Activated CD4-positive, alpha-beta memory T cell treated with anti-CD3 and anti-CD28 coated beads for 36 hours (primary cell): ENCODE measurements at places on chromosomes 7 and 10. TPM values are rescaled to one million over a fixed set of nuclear protein-coding genes. Genes with fewer than 3 reads are reported as not detected.
A peak's percentile ranks its signal among the peaks of the same experiment; 100 is the strongest.

- no peak overlapping the region for H3K27ac ChIP-seq
- no peaks in the 10 kb centered on the region for H3K27me3 ChIP-seq
- H3K4me3 ChIP-seq, result no peak overlapping the region
Measured at GRCh38 chr10:90148116-90148855, 446.9 kb downstream of the KIF20B start.

DNA sequence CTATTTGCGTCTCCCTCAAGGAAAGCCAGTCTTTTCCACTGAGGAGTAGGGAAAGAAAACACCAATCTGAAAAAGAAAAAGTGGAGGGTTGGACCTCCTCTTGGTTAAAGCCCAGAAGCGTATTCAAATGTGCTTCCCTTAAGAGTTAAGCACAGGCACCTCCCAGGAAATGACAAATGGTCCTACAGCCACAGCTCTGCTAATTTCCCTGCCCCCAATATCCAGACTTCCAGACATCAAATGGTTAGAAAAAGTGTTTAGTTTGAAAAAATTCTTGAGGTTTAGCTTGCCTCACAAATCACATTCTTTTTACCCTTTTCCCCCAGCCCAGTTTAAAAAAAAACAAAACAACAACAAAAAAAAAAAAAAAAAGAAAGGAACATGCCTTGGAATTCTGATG is 19.0 kb upstream of the COL1A2 start:
- no peak overlapping the region for H3K4me3 ChIP-seq
- no peaks in the 10 kb centered on the region for H3K4me1 ChIP-seq
- H3K27ac ChIP-seq, result no peak overlapping the region
- H3K27me3 ChIP-seq, result peaks cover 17% of the 10 kb centered on the region

DNA sequence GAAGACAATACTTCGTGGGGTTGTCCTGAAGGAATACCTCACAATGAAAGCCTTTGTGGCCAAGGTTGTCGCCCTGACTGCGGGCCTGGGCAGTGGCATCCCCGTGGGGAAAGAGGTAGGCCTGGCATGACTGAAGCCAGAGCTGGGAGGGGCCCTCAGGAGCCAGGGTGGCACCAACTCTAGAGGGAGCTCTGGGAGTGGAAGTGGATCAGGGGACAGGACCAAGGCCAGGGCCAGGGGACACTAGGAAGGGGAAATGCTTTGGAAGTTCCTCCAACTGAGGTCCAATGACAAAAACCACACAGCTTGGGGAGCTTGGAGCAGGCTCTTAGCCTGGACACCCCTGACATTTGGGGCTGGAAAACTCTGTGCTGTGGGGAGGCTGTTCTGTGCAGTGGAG is 5.8 kb downstream of the CLCN1 start:
- H3K4me3 ChIP-seq, result no peak overlapping the region
- peak; percentile 25 for DNase-seq
- peaks cover 8% of the 10 kb centered on the region for H3K4me1 ChIP-seq
- H3K36me3 ChIP-seq, result no peaks in the 10 kb centered on the region
- no peak overlapping the region for H3K27ac ChIP-seq

- H3K4me3 ChIP-seq, result no peak overlapping the region
- H3K36me3 ChIP-seq, result no peaks in the 10 kb centered on the region
- H3K27me3 ChIP-seq, result no peaks in the 10 kb centered on the region
- no peaks in the 10 kb centered on the region for H3K4me1 ChIP-seq
Measured at GRCh38 chr7:40880581-40880980, 745.8 kb downstream of the SUGCT start.

DNA sequence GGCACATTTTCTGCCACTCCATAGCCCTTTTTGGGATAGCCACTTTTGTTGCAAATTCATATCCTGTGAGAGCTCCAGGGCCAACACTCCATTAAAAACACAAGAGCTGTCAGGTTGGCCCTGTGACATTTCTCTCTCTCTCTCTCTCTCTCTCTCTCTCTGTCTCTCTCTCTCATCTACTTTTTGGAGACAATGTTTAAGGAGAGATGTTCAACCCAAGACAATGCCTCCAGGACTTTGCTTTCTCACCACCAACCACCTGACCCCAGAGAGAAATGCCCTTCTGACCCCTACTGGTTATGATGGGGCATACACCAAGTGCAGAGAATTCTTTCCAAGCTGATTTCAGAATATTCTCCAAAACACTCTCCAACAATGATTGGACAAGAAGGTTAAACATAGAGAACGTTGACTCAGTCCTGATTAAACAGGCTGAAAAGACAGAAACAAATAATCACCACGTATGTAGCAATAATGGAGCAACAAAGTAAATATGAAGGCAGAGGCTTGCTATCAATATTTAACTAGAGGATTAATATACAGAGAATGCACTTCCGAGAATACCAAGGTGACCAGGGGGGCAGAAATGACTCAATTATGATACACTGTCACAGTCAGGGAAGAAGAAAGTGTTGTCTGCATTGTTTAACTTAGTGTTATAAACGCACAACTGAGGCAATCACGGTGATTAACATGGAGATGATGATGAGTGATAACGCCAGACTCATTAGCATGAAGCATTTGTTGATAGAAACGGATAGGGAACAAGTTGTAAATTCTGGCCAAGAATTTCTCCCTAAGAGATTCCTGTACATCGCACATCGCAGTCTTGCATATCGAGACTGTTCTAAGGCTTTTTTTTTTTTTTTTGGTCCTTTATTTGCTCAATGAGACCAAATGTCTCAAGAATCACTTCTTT is 178.5 kb downstream of the NRP1 start:
- H3K27ac ChIP-seq, result no peak overlapping the region
- H3K27me3 ChIP-seq, result no peaks in the 10 kb centered on the region
- no peak overlapping the region for H3K4me3 ChIP-seq
- DNase-seq, result peak; percentile 53
- no peaks in the 10 kb centered on the region for H3K36me3 ChIP-seq
- peaks cover 46% of the 10 kb centered on the region for H3K4me1 ChIP-seq

DNA sequence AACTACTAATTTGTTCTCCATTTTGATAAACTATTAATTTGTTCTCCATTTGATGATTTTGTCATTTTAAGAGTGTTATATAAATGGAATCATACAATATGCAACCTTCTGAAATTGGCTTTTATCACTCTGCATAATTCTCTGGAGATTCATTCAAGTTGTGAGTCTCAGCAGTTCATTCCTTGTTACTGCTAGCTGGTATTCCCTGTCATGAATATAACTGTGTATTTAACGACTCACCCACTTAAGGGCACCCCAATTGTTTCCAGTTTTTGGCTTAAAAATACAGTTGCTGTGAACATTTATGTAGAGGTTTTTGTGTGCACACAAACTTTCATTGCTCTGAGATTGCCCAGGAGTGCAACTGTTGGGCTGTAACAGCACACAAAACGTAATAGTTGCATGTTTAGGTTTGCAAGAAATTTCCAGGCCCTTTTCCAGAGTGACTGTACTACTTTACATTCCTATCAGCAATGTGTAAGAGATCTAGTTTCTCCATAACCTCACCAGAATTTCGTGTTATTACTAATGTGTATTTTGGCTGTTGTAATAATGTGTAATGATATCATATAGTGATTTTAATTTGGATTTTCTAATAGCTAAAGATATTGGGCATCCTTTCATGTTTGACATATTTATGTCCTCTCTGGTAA is 153.2 kb upstream of the ADCY1 start:
- peaks cover 21% of the 10 kb centered on the region for H3K27me3 ChIP-seq
- H3K4me3 ChIP-seq, result no peak overlapping the region
- DNase-seq, result no peak
- peaks cover 4% of the 10 kb centered on the region for H3K4me1 ChIP-seq

GRCh38 chr10:65358565-65358964 is 1567.3 kb upstream of the LRRTM3 start:
- H3K4me1 ChIP-seq, result no peaks in the 10 kb centered on the region
- no peak overlapping the region for H3K27ac ChIP-seq
- no peak overlapping the region for H3K4me3 ChIP-seq
- no peaks in the 10 kb centered on the region for H3K36me3 ChIP-seq
- DNase-seq, result no peak

DNA sequence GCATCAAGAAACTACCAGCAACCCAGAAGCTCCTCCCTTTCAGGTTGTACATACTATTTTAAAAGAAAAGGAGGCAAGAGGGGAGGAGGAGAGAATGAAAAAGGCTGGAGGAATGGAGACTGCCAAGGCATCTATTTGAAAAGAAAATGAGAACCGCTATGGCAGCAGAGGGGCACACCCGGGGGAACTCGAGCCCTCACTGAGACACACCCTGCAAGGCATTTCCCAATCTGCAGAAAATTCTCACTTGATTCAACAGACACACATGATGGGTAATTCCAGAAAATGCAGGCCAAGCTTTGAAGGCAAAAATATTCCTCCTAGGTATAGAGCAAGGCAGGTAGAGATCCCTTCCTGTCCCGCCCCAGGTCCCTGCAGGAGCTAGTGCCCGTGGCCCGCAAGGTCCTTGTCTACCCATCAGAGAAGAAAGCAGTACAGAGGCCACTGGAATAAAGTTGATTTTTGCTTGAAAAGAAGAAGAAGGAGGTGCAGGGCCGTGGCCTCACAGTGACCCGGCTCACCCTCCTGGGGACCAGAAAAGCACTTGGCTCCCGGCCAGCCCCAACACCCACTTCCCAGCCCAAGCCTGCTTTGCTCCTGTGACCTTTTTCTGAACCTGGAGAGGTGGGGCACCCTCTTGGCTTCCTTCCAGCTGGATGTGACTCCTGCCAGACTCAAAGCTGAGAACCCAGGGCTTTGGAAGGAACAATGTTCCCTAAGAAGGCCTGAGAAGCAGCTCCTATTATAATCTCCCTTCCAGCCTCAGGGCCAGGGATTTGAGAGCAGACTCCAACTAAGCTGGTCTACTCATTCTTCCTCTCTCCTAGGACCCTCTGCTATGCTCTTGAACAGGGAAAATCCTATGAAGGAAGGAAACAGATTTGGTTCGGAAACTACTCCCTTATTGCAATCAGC is 6.2 kb upstream of the PIK3CG start:
- no peak overlapping the region for H3K27ac ChIP-seq
- no peaks in the 10 kb centered on the region for H3K36me3 ChIP-seq
- H3K4me1 ChIP-seq, result peaks cover 26% of the 10 kb centered on the region
- DNase-seq, result no peak

- H3K27ac ChIP-seq, result no peak overlapping the region
- peaks cover 27% of the 10 kb centered on the region for H3K4me1 ChIP-seq
- no peak for DNase-seq
- peaks cover 22% of the 10 kb centered on the region for H3K36me3 ChIP-seq
- no peak overlapping the region for H3K4me3 ChIP-seq
Measured at GRCh38 chr10:110244550-110244949, 37.1 kb downstream of the MXI1 start.

- no peak overlapping the region for H3K27ac ChIP-seq
- DNase-seq, result no peak
- no peaks in the 10 kb centered on the region for H3K36me3 ChIP-seq
- peaks cover 10% of the 10 kb centered on the region for H3K27me3 ChIP-seq
- no peaks in the 10 kb centered on the region for H3K4me1 ChIP-seq
Measured at GRCh38 chr7:157097569-157097968, 41.2 kb upstream of the UBE3C start.

DNA sequence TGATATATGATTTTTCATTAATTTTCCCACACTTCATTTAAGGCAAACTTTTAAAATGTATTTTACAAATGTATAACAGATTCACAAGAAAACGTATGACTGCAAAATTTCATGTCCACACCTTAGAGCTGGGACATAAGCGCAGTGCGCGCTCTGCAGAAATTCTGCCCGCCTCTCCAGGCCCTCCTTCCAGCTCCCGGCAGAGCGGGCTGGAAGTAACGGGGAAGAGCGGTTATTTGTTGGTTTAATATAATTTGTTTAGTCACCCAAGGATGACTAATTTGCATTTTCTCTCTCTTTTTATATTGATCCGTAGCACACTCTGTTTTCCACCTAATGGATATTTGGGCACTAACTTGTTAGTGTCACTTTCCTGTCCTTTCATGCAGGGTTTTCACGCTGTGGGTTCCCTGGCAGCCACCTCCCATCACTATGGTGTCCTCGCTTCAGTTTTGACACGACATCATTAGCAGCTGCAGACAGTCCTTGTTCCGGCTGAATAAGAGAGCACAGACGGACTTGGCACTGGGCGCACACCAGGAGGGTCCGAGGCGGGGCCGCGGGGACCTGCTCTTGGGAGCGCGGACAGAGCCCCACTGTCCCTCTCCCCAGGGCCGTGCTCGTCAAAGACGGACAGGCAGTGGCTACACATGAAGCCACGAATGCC is 129.2 kb upstream of the SEC61G start:
- no peaks in the 10 kb centered on the region for H3K4me1 ChIP-seq
- peaks cover 7% of the 10 kb centered on the region for H3K27me3 ChIP-seq
- H3K27ac ChIP-seq, result no peak overlapping the region
- no peaks in the 10 kb centered on the region for H3K36me3 ChIP-seq

DNA sequence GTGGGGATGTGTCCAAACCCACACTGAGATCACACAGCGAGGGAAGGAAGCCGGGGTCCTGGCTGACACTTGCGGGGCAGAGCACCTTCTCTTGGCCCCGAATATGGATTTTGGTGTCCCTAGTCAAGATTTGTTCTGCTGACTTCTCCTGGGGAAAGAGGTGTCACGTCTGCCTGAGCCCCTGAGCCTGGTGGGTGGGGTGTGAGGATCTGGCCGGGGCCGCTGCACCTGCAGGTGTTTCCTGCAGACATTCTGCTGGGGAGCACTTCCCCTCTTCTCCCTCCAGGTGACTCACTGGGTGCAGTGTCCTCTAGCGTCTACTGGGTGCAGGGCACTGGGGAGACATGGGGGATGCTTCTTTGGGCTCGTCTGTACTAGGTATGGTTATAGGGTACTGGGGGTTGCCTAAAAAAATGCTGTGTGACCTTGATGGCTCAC is 99.2 kb downstream of the GRK5 start:
- peak overlapping the region; percentile 100 for H3K27ac ChIP-seq
- peaks cover 65% of the 10 kb centered on the region for H3K4me1 ChIP-seq
- peak overlapping the region; percentile 63 for H3K4me3 ChIP-seq
- DNase-seq, result peak; percentile 82

DNA sequence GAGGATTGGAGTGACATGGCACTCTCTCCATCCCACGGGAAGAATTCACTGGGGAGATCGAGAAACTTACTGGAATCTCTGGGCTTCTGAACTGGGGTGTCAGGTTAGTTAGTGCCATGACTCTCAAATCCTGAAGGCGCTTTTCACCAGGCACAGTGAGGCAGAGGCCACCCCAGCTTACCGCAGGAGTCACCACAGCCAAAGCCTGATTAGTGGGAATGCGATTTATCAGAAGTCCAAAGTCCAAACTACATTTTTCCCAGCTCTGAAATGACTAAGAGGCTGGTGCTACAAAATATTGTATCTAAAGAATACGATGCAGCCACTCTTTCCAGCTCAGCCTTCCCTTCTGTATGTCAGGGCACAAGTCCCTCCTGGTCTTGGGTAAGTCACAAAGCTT is 334.8 kb upstream of the SHH start:
- H3K36me3 ChIP-seq, result no peaks in the 10 kb centered on the region
- H3K4me1 ChIP-seq, result no peaks in the 10 kb centered on the region
- no peak overlapping the region for H3K27ac ChIP-seq
- no peak overlapping the region for H3K4me3 ChIP-seq

DNA sequence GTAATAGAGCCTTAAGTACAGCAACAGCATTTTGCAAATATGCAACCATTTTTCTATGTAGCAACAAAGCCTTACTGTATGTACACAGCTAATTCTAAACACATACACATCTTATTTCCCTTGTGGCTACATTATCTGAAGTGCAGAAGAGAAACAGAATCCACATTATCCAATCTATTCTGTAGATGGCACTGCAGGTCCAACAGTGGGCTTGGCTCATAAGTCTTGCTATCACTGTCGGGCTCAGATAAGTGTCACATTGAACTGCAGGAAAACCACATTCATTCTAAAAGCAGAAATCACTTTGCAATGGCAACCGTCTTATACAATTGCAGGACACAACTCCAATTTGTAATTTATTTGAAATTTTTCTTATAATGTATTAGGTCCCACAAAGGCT is 109.8 kb upstream of the NOBOX start:
- no peak overlapping the region for H3K27ac ChIP-seq
- no peak for DNase-seq
- H3K4me1 ChIP-seq, result peaks cover 13% of the 10 kb centered on the region
- no peak overlapping the region for H3K4me3 ChIP-seq
- H3K36me3 ChIP-seq, result peaks cover 1% of the 10 kb centered on the region

The CALML5 gene
- not detected for total RNA-seq

The VWC2 gene
- total RNA-seq, result not detected

The PKD1L1 gene
- total RNA-seq, result 0.17 TPM

The CPA2 gene
- 0.14 TPM for total RNA-seq

The HABP2 gene
- total RNA-seq, result not detected
